Stomach (tissue), 19 donors: ENCODE measurements at places on chromosomes 4 and X. TPM values are rescaled to one million over a fixed set of nuclear protein-coding genes. Genes with fewer than 3 reads are reported as not detected.

GRCh38 chrX:71577682-71578081 is 555 bp upstream of the GCNA start:
- peaks cover 55% of the 10 kb centered on the region for H3K36me3 ChIP-seq
- H3K27ac ChIP-seq, result no peak overlapping the region
- no peak overlapping the region for H3K4me3 ChIP-seq
- H3K27me3 ChIP-seq, result no peaks in the 10 kb centered on the region
- no peak for DNase-seq

- H3K27ac ChIP-seq, result no peak overlapping the region
- H3K36me3 ChIP-seq, result no peaks in the 10 kb centered on the region
- H3K4me1 ChIP-seq, result no peaks in the 10 kb centered on the region
- DNase-seq, result no peak
- no peak overlapping the region for H3K4me3 ChIP-seq
- H3K27me3 ChIP-seq, result no peaks in the 10 kb centered on the region
Observed at GRCh38 chr4:152052451-152053057, 291.7 kb upstream of the GATB start.

- H3K27me3 ChIP-seq, result no peaks in the 10 kb centered on the region
- DNase-seq, result no peak
- peaks cover 52% of the 10 kb centered on the region for H3K36me3 ChIP-seq
- H3K27ac ChIP-seq, result no peak overlapping the region
- H3K4me3 ChIP-seq, result no peak overlapping the region
- H3K4me1 ChIP-seq, result no peaks in the 10 kb centered on the region
Observed at GRCh38 chr4:25792876-25793275, 69.9 kb downstream of the SEL1L3 start.

YTHDC1 gene
- 113 TPM for total RNA-seq

RRH gene
- not detected for total RNA-seq
